ENCODE measurements at places on chromosomes 12 and 14. TPM values are rescaled to one million over a fixed set of nuclear protein-coding genes. Genes with fewer than 3 reads are reported as not detected.

DNA sequence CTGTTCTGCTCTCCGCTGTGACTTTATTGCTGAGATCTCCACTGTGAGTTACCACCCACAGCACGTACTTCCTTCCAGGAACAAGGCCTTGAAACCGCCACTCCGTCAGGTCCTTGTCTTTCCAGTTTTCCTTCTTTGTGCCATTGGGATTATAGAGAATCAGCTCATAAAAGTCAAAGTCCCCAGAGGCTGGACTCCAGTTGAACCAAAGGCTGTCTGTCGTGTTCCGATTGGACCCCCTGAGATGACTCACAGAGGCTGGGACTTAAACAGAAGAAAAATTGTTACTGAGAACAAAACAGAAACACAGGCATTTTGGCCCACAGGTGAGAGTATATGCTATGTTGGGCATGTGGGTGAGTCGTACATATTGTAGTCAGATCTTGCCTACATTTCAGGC, 76.6 kb downstream of the PTPRB start:
- DNase-seq, result no peak

DNA sequence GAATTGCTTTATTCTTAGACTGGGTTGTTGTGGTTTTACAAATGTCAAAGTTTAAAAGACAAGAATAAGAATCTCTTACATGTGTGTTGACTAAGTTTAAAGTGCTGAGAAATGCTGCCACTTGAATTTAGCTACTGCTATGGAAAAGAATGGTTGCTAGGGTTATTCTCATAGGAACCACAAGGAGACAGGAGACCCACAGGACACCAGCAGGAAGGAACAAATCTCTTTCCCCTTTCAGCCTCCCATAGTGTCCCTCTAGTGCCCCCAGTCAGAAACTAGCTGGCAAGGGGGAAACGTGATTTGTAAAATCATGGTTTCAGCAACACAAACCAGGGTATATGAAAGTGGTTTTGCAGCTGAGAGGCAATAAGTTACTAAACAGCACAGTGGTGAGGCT, 102.7 kb downstream of the ST8SIA1 start:
- no peak for DNase-seq

- no peak for DNase-seq
Observed at GRCh38 chr12:84732828-84733340, 179.7 kb downstream of the SLC6A15 start.

GRCh38 chr12:7571257-7571656, 67.7 kb upstream of the CD163 start:
- no peak for DNase-seq

DNA sequence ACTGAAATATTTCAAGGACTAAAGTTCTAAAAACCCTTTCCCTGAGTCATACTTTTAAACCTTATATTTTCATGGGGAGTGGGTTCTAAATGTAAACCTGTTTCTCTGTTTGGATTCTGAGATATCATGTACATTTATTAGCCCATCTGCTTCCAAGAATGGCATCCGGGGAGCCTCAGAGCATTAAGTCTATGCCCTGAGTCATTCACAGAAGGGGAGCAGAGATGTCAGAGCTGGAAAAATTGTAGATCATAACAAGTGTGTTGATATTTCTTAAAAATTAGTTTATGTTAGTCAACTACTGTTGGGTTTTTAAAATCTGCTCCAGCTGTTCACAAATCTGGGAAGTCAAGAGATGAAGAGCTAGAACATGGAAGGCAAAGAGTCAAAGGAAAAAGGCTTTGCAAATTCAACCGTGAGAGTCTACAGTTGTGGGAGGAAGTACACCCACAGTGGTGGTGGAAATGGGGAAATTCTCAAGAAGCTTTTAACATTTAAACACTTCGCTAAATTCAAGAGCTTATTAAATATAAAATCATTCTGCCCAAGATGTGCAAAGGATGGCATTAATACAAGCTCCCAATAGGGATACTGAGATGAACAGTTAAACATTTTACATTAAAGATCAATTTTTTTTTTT, 70.5 kb upstream of the FLRT2 start:
- DNase-seq, result no peak

- no peak for DNase-seq
Observed at GRCh38 chr14:53550776-53551175, 397.7 kb upstream of the DDHD1 start.

DNA sequence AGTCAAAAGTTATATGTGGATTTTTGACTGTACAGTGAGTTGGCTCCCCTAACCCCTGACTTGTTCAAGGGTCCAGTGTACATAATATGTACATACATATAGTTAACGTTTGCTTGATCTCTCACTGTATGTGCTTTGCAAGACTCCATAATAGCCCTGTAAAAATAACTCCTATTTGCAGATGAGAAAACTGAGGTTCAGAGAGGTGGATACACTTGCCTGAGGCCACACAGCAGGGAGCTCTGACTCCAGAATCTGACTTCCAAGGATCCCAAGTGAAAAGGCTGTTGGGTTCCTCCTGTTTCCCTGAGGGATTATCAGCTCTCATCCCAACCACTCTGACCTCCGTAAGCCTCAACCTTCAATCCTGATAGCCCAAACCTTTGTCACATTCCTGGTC, 41.7 kb downstream of the CMKLR1 start:
- no peak for DNase-seq

- no peak for DNase-seq
Observed at GRCh38 chr14:68471964-68472508, 320.8 kb downstream of the ZFP36L1 start.

GRCh38 chr12:124852329-124852831, 11.3 kb downstream of the SCARB1 start:
- no peak for DNase-seq

GRCh38 chr14:80152763-80153162, 58.5 kb downstream of the DIO2 start:
- DNase-seq, result no peak

DNA sequence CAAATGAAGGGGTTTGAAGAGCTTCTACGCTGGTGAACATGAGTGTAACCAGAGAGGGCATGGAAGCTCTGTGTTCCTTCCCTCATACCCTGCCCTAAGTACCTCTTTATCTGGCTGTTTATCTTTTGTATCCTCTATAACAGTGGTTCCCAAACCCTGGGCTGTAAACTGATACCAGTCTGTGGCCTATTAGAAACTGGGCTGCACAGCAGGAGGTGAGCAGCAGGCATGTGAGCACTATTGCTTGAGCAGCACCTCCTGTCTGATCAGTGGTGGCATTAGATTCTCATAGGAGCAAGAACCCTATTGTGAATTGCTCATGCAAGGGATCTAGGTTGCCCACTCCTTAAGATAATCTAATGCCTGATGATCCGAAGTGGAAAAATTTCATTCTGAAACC, 172.9 kb upstream of the AVPR1A start:
- no peak for DNase-seq

GRCh38 chr12:101857043-101857558, 20.3 kb upstream of the DRAM1 start:
- DNase-seq, result no peak

- no peak for DNase-seq
Observed at GRCh38 chr12:132825861-132826260, 2.8 kb downstream of the GOLGA3 start.

DNA sequence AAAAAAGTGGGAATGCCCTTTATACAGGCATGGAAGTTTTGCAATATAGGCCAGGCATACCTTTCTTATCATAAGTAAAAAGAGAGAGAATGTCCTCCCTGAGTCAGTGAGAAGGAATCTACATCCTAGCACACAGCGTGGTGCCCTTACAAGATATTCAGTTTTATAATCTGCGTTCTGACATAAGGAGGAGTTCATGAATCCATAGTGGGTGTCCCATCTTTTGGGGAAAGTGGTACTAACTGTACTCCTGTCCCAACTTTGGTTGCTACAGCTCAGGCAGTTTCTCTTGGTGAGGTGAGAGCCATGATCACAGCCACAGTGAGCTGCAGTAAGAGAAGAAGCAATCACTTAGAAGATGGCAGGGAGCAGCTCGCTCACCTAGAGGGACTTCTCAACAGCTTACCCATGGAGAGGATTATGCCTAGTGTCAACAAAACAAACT, 332.9 kb downstream of the BCAT1 start:
- no peak for DNase-seq

DNA sequence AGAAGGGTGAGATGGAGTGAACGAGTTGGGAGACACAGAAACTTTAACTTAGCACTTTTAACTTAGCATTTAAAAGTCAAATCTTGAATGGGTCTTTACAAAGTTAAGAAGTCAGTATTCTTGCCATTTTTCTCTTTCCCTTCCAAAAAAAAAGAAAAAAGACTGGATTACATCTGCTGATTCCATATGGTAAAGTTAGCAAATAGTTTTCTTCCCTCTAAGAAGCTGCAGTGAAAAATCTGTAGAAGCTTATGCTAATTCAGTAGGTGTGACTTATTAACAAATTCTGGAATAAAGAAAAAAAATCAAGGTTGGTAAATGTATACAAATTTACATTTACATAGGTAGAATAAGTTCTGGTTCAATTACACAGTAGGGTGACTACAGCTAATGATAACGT, 50.9 kb downstream of the COCH start:
- no peak for DNase-seq

DNA sequence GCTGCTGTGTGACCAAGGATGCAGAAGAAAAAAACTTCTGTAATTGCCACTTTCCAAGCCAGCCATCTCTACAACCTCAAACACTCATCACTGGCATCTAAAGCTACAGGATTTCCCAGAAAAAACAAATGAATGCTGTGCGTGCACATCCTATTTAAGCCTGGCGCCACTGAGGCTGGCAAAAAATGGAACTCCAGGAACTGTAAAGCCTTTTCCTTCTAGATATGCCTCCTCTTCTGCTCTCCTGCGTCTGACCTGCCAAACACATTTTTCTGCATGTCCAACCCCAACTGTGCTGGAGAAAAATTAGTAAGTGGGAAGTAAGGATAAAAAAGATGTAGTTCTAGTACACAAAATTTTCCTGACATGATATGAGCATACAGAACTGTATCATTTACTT, 184.9 kb downstream of the ITPR2 start:
- no peak for DNase-seq

DNA sequence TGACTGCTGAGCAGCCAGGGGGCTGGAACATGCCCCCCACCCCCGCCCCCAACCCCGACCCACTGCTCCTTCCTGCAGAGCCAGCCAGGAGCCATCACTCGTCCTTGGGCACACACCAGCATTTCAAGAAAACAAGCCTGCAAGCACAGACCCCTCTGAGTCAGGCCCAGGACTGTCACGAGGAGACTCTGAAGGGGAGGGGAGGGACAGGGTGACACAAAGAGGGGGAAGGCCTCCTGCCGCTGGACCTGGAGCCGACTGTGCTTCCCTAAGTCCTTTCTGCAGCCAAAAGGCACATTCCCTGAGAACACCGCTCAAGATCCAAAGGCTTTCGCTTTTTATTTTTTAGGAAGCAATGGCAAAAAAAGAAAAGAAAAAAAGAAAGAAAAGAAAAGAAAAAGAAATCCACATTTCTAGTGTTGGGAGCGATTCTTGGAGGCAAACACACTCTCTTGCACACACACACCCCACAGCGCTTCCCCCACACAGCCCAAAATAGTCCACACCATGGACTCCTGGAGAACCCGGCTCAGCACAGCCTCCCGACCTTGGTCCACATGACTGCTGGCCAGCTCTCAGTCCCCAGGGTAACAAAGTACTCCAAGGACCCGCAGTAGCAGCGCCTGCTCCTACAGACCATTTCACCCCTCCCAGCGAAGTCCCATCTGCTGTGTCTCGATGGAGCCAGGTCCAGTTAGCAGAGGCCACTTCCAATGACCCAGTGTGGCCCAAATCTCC, 101.7 kb downstream of the DPF3 start:
- DNase-seq, result no peak

DNA sequence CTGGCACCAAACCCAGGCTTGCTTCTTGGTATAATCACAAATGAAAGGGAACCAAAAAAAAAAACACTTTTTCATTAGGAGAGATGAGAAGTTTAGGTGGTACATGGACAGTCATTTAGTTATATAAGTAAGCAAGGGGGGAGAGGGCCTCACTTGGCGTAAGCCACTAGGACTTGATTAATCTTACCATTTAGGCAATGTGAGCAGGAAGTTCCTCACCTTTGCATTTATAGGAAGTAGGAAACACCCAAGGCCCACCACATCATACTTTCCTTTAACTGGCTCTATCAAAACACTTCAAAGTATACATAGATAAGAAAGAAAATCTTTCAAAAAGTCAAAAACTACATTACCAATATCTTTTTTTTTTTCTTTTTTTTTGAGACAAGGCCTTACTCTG, 6.7 kb upstream of the RPS6KA5 start:
- DNase-seq, result no peak

GRCh38 chr14:88729159-88729558, 63.6 kb downstream of the EML5 start:
- no peak for DNase-seq

DNA sequence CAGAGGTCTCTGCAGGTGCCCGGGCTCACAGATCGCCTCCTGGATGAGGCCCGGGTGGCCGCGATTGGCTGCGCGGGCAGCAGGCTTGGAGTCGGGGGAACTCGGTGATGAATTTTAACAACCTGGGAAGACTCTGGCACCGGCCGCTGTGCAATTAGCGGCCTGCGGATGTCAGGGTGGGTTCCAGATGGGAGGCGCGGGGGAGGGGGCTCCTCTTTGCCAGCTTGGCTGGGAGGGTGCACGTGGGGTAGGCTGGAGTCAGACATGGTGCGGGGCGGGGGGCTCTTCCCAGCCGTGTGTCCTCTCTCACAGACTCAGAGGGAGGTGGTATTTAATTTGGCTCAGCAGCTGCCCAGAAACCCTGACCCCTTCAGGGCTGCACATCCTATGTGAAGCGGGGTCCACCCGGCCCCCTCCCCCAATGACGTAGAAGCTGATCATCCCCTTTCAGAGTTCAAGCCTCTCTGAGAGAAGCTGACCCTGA, 81.4 kb downstream of the KIF26A start:
- no peak for DNase-seq

- DNase-seq, result peak; percentile 50
Observed at GRCh38 chr12:31590642-31591379, at the start of gene DENND5B. DENND5B (minus strand) TSS chr12:31591136; CDS start chr12:31590832, 304 bp downstream.

IQSEC3 gene
- total RNA-seq, result 2.6 TPM

EP400 gene
- total RNA-seq, result 22.3 TPM

RASAL1 gene
- total RNA-seq, result 1.6 TPM

FOXJ2 gene
- 27.8 TPM for total RNA-seq

TAPBPL gene
- 31.6 TPM for total RNA-seq

ARMH4 gene
- total RNA-seq, result 2.4 TPM

FOXN3 gene
- total RNA-seq, result 53.9 TPM

DDN gene
- 1.0 TPM for total RNA-seq

TEX22 gene
- 0.73 TPM for total RNA-seq
